ENCODE measurements at places on chromosomes 6 and 20.

GRCh38 chr6:170276369-170277057 is 14.4 kb downstream of the DLL1 start:
- no peak for DNase-seq

DNA sequence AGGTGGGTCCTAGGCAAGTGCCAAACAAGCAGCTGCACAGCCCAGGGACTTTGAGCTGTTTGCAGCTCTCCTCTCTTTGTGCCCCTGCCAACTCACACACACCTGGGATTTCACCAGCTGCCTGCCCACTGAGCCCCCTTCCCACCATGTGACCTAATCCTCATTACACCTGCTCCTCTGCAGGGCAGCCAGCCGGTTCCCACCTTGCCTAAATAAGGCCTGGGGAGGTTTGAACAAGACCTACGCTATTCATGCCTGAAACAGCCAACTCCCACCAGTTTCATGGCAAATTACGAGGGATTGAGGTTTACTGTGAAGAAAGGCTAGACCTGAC is 92.6 kb upstream of the SOX4 start:
- DNase-seq, result no peak

GRCh38 chr20:1876975-1877608 is 18.1 kb upstream of the SIRPA start:
- DNase-seq, result no peak

GRCh38 chr20:63884506-63885263 is 10.2 kb upstream of the DNAJC5 start:
- no peak for DNase-seq

GRCh38 chr6:140043357-140043756 is 668.9 kb upstream of the CITED2 start:
- peak; percentile 94 for DNase-seq

DNA sequence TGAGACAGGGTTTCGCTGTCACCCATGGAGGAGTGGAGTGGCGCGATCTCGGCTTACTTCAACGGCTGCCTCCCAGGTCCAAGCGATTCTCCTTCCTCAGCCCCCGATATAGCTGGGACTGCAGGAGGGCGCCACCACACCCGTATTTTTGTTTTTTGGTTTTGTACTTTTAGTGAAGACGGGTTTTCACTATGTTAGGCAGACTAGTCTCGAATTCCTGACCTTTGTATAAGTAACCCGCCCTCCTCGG is 115.4 kb upstream of the BTN3A2 start:
- DNase-seq, result peak; percentile 74

DNA sequence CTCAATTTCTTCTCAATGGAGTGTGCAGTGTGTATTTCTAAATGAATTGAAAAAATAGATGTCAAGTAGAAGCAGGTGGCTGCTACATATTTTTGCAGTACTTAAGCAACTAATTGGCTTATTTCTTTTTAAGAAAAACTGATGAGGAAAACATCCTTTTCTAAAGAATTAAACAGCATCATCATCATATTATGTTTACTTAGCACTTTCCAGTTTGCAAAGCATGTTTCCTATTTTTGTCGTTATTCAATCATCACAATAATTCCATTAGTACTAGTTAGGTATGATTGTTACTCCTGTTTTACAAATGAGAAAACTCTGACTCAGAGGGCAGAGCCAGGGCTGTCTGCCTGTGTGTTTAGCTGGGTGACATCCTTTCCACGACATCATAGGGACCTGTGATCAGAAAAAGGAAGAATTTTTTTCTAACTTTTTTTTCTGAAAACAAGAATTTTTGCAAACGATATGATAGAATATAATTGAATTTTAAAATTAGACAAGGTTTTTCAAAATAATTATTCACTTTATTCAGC is 22.7 kb upstream of the BMP6 start:
- DNase-seq, result no peak

- DNase-seq, result no peak
Observed at GRCh38 chr6:15392182-15392581, 146.3 kb downstream of the JARID2 start.

- DNase-seq, result peak; percentile 54
Observed at GRCh38 chr20:539848-540247, 3.7 kb downstream of the CSNK2A1 start.

DNA sequence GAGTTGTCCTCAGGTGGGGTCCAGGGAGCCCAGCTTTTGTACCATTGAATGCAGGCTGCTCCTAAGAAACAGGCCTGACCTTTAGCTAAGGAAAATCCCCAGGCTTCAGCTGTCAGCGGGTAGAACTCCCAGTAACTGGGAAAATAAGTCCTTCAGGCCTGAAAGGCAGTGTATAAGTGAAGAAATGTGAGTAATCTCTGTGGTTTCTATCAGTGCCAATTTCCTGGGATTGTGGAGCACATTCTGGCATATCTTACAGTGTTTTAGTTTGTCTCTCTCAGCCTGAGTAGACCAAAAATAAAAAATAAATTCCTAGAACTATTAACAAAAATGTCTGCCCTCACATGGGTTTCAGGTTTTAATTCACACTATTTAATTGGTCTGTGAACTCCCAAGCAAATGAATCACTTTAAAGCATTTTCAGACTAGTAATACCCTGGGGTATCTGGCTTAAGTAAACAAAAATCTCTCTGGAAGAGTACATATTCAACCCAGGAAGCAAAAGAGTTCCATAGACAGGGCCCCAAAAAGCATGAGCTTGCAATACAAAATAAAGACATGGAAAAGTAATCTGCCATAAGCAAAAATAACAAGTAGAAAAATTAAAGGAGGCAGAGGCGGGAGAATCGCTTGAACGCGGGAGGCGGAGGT is 566.2 kb upstream of the NOX3 start:
- DNase-seq, result peak; percentile 79

GRCh38 chr20:23412026-23412425 is 9.3 kb downstream of the NAPB start:
- DNase-seq, result no peak

DNA sequence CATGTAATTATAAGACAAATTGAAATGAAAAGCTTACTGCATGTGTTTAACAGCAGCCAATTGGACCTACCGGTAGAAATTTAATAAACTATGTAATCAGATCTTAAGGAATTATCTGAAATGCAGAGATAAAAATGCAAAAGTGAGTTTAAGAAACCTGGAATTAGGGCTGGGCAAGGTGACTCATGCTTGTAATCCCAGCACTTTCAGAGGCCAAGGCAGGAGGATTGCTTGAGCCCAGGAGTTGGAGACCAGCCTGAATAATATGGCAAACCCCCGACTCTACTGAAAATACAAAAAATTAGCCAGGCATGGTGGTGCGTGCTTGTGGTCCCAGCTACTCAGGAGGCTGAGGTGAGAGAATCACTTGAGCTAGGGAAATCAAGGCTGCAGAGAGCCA is 74.1 kb downstream of the HFE start:
- DNase-seq, result no peak

GRCh38 chr6:14383393-14384174 is 266.0 kb downstream of the CD83 start:
- no peak for DNase-seq

GRCh38 chr6:170039156-170040114 is 251.4 kb downstream of the DLL1 start:
- no peak for DNase-seq

- DNase-seq, result peak; percentile 96
Observed at GRCh38 chr6:16523606-16524379, 237.5 kb downstream of the ATXN1 start.

DNA sequence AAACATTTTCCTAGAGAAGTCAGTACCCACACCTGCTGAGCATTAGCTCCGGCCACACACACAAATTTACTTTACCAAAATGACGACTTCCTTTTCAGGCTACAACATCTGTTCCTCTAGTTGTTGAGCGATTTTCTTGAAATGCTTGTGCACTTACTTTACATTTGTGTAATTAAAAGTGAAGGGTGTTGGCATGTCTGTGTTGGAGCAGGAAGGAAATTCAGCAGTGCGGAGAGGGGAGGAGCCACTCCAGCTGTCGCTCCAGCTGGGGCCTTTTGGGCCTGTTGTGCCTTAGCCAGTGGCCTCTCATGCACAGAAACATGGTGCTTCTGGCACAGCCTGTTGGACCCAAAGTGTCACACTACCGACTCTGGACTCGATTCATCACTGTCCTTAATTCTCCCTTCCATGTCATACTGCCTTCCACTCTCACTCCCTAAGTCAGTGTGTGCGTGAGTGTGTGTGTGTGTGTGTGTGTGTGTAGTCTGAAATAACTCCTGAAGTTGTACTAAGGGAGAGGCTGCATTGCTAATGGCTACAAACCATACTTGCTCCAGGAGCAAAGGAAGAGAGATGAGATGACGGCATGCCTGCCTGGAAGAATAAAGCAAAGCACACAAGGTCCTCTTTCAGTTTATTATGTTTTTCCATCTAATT is 191.8 kb upstream of the ARG1 start:
- DNase-seq, result no peak

DNA sequence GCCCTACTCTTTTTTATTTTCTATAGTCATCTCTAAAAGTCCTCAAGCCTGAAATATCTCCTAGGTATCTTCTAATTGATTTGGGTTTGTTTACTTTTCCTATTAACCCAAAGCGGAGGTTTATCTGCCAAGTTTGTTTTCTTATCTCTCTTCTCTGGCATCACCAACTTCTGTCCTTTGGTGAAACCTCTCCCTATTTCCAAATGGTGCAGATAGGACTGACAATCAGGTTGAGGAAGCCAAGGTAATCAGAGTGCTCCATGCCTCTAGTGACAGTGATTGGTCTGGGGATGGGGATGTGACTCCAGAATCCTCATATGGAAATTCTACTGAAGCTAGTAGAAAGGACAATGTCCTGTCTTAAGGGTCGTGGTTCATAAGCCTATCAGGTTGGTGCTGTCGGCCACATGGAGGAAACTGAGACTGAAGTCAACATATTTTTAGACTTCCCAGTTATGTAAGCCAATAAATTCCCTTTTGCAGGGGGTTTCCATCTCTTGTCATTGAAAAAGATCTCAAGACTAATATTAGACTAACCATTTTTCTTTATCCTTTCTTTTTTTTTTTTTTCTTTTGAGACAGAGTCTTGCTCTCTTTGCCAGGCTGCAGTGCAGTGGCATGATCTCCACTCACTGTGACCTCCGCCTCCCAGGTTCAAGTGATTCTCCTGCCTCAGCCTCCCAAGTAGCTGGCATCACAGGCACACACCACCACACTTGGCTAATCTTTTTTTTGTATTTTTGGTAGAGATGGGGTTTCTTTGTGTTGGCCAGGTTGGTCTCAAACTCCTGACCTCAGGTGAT is 28.0 kb downstream of the KIF6 start:
- no peak for DNase-seq

DNA sequence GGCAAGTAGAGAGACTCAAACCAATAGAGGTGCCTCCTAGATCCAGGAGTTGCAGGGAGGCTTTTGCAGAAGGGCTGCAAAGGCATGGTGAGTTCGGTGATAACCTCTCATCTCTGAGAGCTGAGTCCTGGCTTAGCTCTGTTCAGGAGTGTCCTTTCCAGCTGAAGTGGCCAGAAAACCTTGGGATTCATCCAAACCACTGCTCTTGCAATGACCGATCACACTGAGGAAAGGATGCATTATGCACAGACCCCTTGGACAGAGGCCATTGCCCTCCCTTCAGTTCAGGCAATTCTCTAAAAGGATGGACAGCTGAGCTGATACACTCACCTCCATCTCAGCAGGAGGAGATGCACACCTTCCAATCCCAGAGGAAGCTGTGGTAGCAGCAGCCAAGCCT is 158.8 kb upstream of the ENPP5 start:
- peak; percentile 38 for DNase-seq

- DNase-seq, result no peak
Observed at GRCh38 chr6:101486124-101486523, 92.6 kb downstream of the GRIK2 start.

DNA sequence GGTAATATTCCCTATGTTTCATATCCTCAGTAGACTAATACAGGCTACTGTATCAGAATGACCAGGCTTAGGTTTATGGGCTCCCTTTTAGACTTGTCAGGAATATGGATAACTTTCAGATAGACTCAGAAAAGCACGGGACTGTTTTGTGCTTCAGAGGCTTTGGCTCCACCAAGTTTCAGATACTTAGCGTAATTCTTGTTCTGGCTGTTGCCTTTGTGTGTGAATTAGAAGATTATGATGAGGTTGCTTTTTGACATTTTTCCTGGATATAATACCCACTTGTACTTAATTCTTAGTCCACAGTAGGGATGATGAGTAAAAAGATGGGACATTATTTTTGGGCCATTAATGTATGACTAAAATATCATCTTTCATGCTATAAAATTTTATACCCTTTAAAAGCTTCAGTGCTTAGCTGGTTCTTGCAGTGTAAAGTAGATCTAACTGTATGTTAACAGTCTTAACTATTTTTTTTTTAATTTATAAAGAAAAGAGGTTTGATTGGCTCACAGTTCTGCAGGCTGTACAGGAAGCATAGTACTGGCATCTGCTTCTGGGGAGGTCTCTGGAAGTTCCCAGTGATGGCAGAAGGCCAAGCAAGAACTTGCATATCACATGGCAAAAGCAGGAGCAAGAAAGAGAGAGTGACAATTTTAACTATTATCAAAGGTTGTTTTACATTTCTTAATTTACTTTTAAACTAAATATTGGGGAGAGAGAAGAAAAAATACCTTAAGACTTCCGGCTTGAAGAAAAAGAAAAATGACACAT is 120.7 kb downstream of the ZFAND3 start:
- DNase-seq, result peak; percentile 49

GRCh38 chr6:52610011-52610410 is 33.2 kb upstream of the TRAM2 start:
- DNase-seq, result no peak

DNA sequence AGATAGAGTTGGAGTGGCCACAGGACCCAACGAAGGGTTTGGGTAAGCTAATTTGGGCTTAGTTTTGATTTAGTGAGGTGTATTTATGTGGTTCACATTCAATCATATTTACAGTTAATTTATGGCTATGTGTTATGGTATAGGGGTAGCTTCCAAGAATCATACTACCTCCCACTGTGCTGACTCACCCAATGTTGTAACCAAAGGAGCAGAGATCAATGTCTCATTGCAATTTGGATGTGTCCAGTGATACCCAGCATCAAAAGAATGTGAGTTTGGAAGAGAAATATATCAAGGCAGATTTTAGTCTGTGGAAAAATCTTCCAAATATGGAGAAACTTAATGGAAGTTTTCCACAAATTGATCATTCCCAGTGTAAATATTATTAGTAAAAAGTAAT is 25.3 kb upstream of the SMIM8 start:
- DNase-seq, result peak; percentile 29

DNA sequence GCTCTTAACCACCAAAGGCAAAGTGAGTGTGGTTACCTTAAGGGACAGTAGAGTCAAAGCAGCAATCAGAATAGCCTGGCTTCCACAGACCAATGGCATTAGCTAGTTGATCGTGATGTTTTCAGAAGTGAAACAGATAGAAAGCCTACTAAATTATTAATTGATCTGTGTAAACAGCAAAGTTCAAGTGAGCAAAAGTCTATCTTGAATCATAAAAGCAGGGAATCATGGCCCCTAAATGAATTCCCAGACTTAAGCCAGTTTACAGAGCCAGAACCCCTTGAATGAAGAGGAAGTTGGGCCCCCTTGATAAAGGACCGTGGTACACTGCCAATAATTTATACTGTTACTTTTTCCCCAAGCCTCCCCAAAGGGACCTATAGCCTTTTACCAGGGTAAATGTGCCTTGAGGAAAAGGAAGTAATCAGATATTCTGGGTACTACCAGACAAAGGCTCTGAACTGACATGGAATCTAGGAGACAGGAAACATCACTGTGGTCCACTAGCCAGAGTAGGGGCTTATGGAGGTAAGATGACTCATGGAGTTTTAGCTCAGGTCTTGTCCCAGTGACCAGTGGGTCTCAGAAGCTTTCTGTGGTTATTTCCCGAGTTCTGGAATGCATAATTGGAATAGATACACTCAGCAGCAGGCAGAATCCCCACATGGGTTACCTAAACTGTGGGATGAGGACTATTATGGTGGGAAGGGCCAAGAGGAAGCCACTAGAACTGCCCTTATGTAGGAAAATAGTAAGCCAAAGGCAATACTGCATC is 317.5 kb downstream of the CD83 start:
- no peak for DNase-seq

GRCh38 chr6:72650081-72650745 is 28.3 kb downstream of the KCNQ5 start:
- peak; percentile 66 for DNase-seq

All from astrocyte of the spinal cord (primary cell).